K562 (cell line): ENCODE measurements at places on chromosomes 1 and 21. TPM values are rescaled to one million over a fixed set of nuclear protein-coding genes. Genes with fewer than 3 reads are reported as not detected.

DNA sequence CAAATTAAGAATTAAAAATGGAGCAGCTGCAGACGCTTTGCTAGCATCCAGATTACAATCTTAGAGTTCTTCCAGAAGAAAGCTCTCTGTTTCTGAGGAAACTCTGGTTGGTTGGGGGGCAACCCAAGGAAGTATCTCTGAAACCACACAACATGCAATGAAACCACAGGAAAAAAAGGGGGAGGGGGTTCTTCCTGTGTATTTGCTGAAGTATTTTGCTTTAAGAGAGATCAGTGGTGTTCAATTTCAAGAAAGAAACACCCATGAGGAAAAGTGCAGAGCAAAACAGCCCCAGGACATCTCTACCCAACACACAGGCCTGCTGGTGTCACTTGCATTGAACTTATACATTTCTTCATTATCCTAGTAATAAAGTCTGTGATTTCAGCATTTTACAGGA lies 19.7 kb upstream of the TIAM1 start:
- no peaks in the 10 kb centered on the region; the same call in 2 of the 3 replicates for H3K27me3 ChIP-seq
- no peak overlapping the region for H3K27ac ChIP-seq
- H3K36me3 ChIP-seq = no peaks in the 10 kb centered on the region
- no peak overlapping the region for H3K4me3 ChIP-seq
- DNase-seq = no peak

DNA sequence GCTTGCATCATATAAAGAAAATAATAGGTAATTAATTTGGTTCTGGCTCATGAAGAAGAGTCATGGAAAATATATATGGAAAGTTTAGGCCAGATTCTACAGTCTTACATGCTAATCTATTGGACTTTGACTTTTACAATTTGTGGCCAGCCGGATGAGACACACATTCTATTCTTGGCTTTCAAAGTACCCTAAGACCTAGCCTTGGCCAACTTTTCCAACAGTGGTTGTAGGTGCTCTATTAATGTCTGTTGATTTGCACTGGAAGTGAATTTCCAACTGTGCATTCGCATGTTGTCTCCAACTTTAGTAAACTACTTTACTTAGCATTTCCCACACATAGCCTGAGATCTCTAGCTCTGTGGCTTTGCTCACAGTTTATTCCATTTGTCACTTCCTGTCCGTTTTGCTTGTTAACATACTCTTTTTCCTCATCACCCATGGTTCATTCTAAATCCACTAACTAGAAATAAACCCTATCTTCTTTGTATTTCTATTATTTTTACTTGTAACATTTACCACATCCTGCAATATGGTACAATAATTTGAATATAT lies 644.0 kb downstream of the PTPRC start:
- DNase-seq = no peak
- no peaks in the 10 kb centered on the region for H3K27me3 ChIP-seq
- H3K27ac ChIP-seq = no peak overlapping the region
- H3K4me1 ChIP-seq = no peaks in the 10 kb centered on the region
- no peak overlapping the region for H3K4me3 ChIP-seq

- H3K4me3 ChIP-seq = no peak overlapping the region
- H3K27me3 ChIP-seq = no peaks in the 10 kb centered on the region
- H3K27ac ChIP-seq = no peak overlapping the region
- DNase-seq = no peak
- peaks cover 46% of the 10 kb centered on the region; the same call in 2 of the 3 replicates for H3K36me3 ChIP-seq
- peaks cover 21% of the 10 kb centered on the region for H3K4me1 ChIP-seq
Measured at GRCh38 chr1:230080822-230081221, 13.8 kb downstream of the GALNT2 start.

- DNase-seq = no peak
- H3K4me3 ChIP-seq = no peak overlapping the region
- no peaks in the 10 kb centered on the region for H3K36me3 ChIP-seq
- peaks cover 76% of the 10 kb centered on the region for H3K27me3 ChIP-seq
Measured at GRCh38 chr1:50417946-50418599, 5.2 kb downstream of the DMRTA2 start.

GRCh38 chr21:17257784-17258183 lies 255.1 kb upstream of the CXADR start:
- H3K4me1 ChIP-seq = no peaks in the 10 kb centered on the region
- no peaks in the 10 kb centered on the region for H3K27me3 ChIP-seq
- H3K27ac ChIP-seq = no peak overlapping the region
- no peaks in the 10 kb centered on the region for H3K36me3 ChIP-seq
- no peak overlapping the region for H3K4me3 ChIP-seq

- no peaks in the 10 kb centered on the region for H3K36me3 ChIP-seq
- peaks cover 3% of the 10 kb centered on the region; the same call in 2 of the 3 replicates for H3K4me1 ChIP-seq
- no peak for DNase-seq
Measured at GRCh38 chr1:209751627-209752231, 4.1 kb upstream of the TRAF3IP3 start.

GRCh38 chr1:209675565-209676154 lies 448 bp downstream of the G0S2 start:
- no peak for DNase-seq
- peaks cover 15% of the 10 kb centered on the region for H3K27me3 ChIP-seq
- H3K36me3 ChIP-seq = no peaks in the 10 kb centered on the region
- peak overlapping the region; percentile 45 for H3K4me3 ChIP-seq

DNA sequence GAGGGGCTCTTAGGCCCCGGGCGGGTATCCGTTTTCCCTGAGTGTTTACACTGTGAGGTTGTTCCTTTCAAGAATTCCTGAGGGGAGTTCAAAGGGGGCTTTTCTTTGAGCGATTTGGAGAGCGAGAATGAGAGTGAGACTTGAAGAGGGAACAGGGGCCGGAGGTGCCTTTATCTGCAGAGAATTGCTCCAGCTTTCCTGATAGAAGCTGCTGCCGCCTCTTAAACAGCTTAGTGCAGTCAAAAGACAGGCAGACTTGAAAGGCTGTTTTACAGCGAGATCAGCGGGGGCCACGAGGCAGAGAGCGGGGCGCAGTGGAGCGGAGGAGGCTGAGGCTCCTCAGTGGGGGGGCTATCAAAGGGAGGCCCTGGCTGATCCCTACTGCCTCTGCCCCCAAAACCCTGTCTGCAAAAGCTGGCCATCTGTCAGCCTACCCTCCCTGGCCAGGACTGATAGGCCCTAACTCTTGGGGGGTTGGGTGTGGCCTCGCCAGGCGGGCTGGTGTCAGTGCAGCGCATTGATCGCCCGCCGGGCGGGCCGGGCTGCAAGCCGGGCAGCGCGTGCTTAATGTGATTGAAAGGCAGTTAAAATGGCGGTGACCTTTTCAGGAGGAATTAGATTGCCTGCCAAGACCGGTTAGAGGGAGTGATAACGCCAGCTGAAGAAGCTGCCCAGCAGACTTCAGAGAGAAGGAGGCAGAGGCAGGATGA lies 36.4 kb downstream of the TMEM53 start:
- H3K27ac ChIP-seq = peak overlapping the region; percentile 49
- peaks cover 96% of the 10 kb centered on the region for H3K36me3 ChIP-seq
- H3K27me3 ChIP-seq = no peaks in the 10 kb centered on the region
- H3K4me1 ChIP-seq = peaks cover 42% of the 10 kb centered on the region; the same call in 2 of the 3 replicates
- peak; percentile 97 for DNase-seq

DNA sequence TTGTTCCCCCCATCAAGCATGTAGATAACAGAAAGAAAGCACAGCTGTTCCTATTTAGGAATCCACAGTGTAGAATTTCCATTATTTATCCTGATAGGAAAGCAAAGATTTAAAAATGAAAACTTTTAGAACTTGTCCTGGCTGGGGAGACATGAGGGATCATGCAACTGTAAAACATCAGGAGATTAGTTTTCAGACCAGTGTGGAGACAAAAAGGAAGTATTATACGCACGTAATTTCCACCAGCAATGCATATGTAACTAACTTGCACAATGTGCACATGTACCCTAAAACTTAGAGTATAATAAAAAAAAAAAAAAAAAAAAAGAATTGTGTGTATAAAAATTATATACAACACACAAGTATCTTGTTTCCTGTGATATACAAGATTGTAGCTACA lies 172.4 kb downstream of the NEGR1 start:
- DNase-seq = no peak
- no peak overlapping the region for H3K4me3 ChIP-seq
- no peaks in the 10 kb centered on the region for H3K27me3 ChIP-seq
- no peak overlapping the region for H3K27ac ChIP-seq
- H3K4me1 ChIP-seq = no peaks in the 10 kb centered on the region
- no peaks in the 10 kb centered on the region for H3K36me3 ChIP-seq

DNA sequence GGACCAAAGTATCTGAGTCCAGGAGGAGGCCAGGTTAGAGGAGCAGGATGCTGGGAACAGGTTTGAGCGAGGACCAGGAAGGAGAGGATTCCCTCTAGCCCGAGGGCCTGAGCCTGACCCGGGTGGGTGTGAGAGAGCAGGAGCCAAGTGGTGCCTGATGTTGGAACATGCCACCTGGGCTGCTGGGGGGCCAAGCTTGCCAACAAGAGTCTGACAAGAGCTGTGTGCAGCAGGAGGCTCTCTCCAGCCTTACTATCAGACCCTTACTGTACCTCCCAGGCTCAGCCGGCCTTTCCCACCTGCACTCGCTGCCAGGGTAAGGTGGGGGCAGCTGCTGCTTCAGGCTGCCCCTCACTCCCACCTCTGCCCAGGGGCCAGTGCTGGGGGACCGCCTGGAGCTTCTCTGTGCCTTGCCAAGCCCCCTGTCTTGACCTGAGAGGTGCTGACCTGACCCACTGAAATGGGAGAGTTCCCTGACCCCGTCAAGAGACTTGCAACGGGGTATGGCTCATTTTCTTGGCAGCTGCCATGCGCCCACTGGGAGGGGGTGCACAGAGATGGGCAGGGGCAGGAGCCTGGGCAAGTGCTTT lies 159.6 kb upstream of the VAMP3 start:
- no peaks in the 10 kb centered on the region for H3K36me3 ChIP-seq
- H3K27me3 ChIP-seq = no peaks in the 10 kb centered on the region; the same call in 2 of the 3 replicates
- H3K4me3 ChIP-seq = no peak overlapping the region
- H3K4me1 ChIP-seq = peaks cover 6% of the 10 kb centered on the region

DNA sequence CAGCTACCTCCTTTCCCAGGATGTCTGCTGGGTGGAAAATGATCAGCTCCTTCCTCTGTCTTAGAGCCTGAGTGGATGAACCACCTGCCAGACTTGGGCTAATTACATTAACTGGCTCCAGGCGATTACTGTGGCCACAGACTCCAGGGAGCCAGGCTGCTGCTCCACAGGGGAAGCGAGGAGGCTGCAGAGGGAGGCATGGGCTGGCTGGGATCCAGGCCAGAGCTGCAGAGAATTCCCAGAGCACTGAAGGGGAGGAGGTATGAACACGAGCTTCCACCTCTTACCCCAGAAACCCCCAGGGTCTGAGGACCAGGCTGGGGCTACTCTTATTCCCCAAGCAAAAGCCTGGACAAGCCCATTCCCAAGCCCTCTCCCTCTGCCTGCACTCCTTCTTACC lies 136.0 kb upstream of the KLHDC7A start:
- no peak for DNase-seq
- peaks cover 12% of the 10 kb centered on the region for H3K27me3 ChIP-seq
- H3K4me3 ChIP-seq = no peak overlapping the region
- H3K27ac ChIP-seq = no peak overlapping the region
- H3K36me3 ChIP-seq = no peaks in the 10 kb centered on the region

DNA sequence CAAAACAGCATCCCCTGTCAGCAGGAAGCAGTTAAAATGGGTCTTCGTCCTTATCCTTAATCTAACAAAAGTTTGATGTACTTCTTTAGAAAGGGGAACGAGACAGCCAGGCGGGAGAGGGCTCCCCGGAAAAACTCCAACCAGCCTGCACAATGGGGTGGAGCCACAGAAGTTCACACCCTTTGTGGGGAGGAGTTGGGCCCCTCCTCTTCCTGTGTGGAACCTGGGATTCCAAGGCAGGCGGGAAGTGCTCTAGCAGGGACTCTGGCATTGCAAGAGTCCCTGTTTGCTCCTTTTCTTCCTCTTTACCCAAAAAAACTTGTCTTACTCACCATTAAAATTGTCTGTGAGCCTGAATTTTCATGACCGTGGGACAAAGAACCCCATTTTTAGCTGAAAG lies 47.7 kb downstream of the FCRL5 start:
- H3K4me3 ChIP-seq = no peak overlapping the region
- peak; percentile 20 for DNase-seq
- no peaks in the 10 kb centered on the region for H3K36me3 ChIP-seq

DNA sequence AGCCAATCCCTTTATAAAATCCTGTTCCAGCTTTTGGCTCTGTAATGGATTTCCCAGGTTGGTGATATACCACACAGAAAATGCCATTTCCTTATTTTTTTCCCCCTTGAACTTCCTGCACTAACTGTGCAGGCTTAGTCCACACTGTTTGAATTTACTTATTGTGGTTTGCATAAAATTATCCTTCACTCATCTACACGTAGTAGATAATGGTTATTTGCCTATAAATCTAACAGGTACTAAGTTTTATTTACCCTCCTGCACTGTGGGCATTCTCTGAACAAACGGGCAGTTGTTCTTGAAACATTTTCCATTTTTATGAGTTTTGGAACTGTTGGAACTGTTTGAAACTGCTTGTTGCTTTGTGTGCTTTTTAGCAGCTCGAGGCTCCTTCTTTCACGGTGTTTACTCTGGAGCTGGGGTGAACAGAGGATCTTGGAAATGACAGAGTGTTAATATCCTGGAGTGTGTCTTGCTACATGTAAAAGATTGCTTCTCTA lies 23.0 kb upstream of the KIFAP3 start:
- no peak overlapping the region for H3K27ac ChIP-seq
- H3K4me3 ChIP-seq = no peak overlapping the region
- DNase-seq = no peak
- H3K27me3 ChIP-seq = no peaks in the 10 kb centered on the region
- no peaks in the 10 kb centered on the region for H3K36me3 ChIP-seq
- H3K4me1 ChIP-seq = no peaks in the 10 kb centered on the region

DNA sequence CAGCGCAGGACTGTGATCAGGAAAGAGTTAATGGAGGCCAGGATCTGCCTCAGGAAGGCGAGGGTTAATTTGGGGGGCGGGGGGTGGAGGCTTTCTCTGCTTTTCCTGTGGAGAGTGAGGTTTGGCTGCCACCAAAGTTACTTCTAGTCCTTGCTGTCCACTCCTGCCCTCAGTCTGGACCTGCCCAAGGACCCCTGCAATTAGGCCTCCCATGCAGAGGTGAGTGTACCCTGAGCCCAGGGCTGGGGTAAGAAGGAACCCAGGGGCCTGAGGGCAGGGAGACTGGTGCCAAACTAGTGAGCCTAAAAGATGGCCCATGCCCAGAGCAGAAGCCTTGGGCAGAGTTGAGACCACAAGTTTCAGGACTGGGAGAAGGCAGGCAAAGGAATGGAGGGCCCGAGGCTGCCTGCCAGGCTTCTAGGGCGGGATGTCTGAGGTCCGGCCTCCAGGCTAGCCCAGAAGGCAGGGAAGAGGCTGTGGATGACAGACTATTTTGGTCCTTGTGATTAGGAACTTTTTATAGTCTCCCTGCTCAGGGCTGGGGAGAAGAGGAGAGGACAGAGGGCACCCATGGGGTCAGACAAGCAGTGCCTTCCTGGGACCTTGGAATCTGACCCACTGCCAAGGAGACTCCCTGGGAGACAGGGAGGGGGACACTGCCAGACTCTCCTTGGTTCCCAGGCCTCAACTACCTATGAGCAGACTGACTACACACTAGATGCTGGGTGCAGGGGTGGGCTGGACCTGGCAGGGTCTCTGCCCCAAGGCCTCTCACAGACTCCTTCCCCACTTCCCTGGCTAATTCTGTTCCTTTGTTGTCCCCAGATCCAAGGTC lies at the start of gene FAM110D:
FAM110D (plus strand) TSS at position 172 of the 835 bp plus-strand sequence. CDS start 2,213 bp downstream, outside the sequence.
- H3K27ac ChIP-seq = no peak within 1 kb of the TSS
- no peaks in the 10 kb centered on the region for H3K27me3 ChIP-seq
- no peak for DNase-seq
- H3K4me1 ChIP-seq = peaks cover 27% of the 10 kb centered on the region

The KIF17 gene
- total RNA-seq = 0.11 and 0.47 TPM in 2 replicates

The FAM78B gene
- 0.35 and 0.36 TPM in 2 replicates for total RNA-seq

The DAP3 gene
- 242 and 246 TPM in 2 replicates for total RNA-seq

The ANGPTL3 gene
- total RNA-seq = not detected in 2 replicates

The IL12RB2 gene
- total RNA-seq = 1.9 and 2.5 TPM in 2 replicates

The LENEP gene
- 0.56 TPM in 1 of 2 replicates, not detected in the other for total RNA-seq

The ERMAP gene
- total RNA-seq = 20.5 and 22.5 TPM in 2 replicates

The GBP6 gene
- not detected in 2 replicates for total RNA-seq

The HSF2BP gene
- 0.22 and 0.55 TPM in 2 replicates for total RNA-seq

The LIPI gene
- total RNA-seq = not detected in 2 replicates

The AMY1C gene
- not detected in 2 replicates for total RNA-seq

The CSF1 gene
- 6.7 and 6.8 TPM in 2 replicates for total RNA-seq

The FAM131C gene
- 0.16 and 0.18 TPM in 2 replicates for total RNA-seq

The FMO1 gene
- total RNA-seq = not detected in 2 replicates
